ENCODE measurements at places on chromosomes 4 and X.

- DNase-seq = peak; percentile 82
Observed at GRCh38 chr4:147833254-147833653, 101.4 kb downstream of the ARHGAP10 start.

GRCh38 chr4:77471821-77472495 is 133.7 kb upstream of the CXCL13 start:
- no peak for DNase-seq

- DNase-seq = no peak
Observed at GRCh38 chr4:148431401-148431800, 10.8 kb downstream of the NR3C2 start.

DNA sequence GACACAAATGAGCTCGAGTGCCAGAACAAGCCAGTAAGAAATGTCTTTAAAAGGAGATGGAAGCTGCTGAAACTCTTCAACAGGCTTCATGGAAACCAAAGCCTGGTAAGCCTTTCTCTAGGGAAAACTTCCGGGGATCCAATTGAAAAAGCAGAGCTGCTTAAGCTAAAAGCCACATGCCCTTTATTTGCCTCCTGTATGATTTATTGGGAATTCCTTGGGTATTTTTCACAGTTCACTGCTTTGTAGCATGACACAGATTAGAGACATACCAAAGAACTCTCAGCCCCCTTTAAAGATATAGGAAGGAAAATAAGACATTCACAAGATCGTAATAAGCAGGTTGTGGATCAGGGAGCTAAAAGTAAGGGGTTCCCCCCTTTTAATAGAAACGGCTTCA is 6.5 kb upstream of the ARHGAP6 start:
- DNase-seq = no peak

GRCh38 chr4:10115797-10116568 is 616 bp downstream of the WDR1 start:
- no peak for DNase-seq

GRCh38 chrX:111123125-111123524 is 27.1 kb downstream of the PAK3 start:
- DNase-seq = no peak

- peak; percentile 18 for DNase-seq
Observed at GRCh38 chr4:20109391-20109790, 142.3 kb upstream of the SLIT2 start.
